ENCODE measurements at places on chromosomes 12 and 14. TPM values are rescaled to one million over a fixed set of nuclear protein-coding genes. Genes with fewer than 3 reads are reported as not detected.

- no peak for DNase-seq
Observed at GRCh38 chr12:119230807-119231206, 52.1 kb downstream of the HSPB8 start.

PZP gene
- 3.1 TPM for polyA plus RNA-seq

- DNase-seq, result no peak
Observed at GRCh38 chr12:71158361-71158882, 623 bp upstream of the TSPAN8 start.

OR6C70 gene
- not detected for polyA plus RNA-seq

- DNase-seq, result no peak
Observed at GRCh38 chr12:12818701-12819100, 5.6 kb downstream of the DDX47 start.

DNA sequence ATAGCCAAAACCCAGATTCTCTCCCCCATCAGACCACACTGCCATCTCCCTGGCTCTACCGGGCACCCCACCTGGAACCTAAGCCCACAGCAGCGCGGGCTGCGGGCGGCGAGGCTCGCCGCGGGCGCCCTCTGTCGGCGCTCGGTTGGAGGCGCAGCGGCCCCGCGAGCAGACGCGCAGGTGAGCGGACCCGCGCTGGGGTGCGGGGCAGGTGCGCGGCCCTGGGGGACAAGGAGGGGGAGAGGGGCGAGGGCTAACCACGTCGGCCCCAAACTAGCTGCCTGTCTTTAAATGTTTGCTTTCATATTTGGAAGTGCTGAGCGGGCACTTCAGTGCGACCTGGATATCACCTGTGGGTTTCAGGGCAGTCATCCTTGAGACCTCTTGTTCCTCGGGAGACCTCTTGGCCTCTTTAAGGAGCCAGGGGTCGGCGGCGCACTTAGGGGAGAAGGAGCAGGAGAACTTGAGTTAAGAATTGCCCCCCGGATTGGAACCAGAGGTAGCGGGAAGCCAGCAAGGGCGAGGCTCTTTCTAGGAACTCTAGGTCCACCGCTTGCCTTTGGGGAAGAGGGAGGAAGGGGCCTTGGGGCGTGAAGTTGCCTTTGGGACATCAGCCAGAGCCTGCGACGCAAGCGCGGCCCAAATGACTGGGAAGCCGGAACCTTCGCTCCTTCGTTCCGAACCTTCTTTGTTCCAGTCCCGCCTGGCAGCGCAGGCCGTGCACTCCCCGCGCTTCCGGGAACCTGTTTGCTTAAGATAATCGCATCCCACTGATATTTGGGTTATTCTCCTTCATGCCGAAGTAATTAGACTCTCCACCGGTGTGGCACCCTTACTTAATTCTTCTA, 78.7 kb downstream of the NEDD1 start:
- DNase-seq, result peak; percentile 83

GRCh38 chr12:70267550-70267949, 24.3 kb downstream of the CNOT2 start:
- DNase-seq, result no peak

METAP2 gene
- polyA plus RNA-seq, result 109 TPM

DNA sequence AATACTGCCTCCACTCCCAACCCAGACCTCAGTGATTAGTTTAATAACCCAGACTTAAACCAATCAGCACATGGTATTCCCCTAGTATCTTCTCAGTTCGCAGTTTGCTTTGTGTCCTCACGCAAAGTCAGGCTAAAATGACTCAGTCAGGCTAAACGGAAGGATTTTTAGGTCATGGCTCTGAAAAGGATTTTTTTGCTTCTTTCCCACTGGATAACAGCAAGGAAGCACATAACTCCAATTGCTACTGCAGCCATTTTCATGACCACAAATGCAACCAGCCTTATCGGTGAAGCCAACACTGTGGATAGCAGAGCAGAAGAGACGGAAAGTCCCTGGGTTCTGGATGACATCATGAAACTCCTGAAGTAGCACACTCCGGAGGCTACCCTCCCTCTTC, 67.7 kb downstream of the ZC3H14 start:
- no peak for DNase-seq

GRCh38 chr12:102745971-102746600, 171.0 kb downstream of the PAH start:
- DNase-seq, result no peak

DNA sequence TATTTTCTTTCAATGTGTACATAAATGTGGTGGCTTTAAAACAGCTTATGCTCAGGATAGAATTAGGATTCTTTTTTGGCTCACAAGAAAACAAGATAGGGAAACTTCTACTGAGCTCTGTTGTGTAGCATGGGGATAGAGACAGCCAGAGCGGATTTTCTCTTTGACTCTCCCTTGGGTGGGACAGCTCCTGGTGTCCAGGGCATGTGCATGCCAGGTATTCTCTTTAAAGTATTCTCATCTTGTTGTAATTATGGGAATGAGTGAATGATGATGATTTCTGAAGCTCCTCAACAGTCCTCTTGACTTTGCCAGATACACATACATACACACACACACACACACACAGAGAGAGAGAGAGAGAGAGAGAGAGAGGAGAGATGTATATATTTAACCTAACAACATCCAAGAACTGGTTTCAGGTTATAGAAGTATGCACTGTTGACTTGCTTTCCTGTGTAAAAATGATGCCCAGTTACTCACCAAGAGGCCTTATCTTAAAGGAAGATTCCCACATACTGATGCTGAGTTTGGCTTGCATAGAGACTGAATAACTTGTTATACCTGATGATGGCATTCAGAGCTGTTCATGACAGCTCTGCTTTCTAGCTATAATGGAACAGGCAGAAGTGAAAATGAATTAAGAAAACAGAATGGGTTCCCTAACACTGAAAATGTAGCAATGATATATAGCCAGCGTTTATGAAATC, 387.5 kb downstream of the EGLN3 start:
- no peak for DNase-seq

GRCh38 chr12:51323966-51324895, at the start of gene BIN2:
Gene BIN2 (minus strand): TSS chr12:51324174. CDS start chr12:51324102, 72 bp downstream.
- DNase-seq, result no peak

DNA sequence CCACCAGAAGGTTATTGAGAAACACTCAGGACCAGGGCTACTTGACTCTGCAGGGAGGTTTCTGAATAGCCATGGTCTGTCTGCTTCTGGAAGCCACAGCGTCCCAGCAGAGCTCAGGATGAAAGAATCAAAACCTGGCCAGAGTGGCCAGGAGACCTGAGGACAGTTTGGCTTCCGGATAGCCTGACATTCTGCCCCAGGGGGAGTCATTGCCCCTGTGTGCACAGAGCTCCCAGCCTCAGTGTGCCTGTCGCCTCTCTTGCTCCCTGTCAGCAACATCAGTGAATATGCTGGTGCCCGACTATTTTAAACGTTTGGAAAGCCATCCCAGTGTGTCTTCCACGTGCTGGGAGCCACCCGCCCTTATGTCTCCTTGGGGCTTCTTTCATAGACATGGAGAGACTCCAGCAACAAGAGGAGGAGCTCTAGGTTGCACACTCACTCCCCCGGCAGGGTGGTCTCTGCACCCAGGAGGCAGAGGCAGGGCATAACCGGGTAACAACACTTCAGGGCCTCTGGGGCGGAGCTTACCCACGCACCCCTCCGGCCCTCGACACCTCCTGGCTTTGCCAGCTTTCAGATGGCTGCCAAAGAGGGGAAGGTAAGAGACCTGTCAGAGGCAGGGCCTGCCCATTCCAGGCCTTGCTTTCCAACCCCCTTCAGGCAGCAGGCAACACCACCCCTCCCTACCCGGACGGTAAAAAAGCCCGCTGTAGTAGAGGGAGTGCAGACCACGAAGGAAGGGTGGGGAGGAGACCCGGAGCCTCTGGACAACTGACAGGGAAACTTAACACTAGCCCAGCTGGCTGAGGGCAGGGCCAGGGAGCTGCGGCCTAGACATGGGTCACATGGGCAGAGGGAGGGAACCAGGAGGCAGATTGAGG, 19.0 kb upstream of the SLC6A12 start:
- DNase-seq, result no peak

DNA sequence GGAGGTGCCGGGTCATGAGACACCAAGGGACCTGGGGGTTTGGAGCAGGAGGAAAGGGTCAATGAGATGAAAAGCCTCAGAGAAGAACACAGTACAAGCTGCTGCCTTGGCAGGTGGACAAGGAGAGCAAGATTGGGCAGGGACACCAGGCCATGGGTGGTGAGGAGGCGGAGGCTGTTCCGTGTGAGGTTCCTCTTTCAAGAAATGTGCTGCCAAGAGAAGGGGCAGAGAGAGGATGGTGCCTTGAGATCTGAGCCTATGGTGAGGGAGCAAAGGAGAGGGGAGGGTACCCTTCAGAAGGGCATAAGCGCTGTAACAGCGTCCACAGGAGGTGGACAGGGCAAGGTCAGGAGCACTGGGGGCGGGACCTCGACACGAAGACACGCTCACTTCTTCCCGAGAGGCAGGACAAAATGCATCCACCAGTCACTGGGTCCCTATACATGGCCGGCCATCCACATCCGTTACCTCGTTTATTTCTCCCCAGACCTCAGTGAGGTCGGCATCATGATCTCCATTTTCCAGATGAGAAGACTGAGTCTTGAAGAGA, 100.2 kb downstream of the B4GALNT3 start:
- DNase-seq, result no peak

DNA sequence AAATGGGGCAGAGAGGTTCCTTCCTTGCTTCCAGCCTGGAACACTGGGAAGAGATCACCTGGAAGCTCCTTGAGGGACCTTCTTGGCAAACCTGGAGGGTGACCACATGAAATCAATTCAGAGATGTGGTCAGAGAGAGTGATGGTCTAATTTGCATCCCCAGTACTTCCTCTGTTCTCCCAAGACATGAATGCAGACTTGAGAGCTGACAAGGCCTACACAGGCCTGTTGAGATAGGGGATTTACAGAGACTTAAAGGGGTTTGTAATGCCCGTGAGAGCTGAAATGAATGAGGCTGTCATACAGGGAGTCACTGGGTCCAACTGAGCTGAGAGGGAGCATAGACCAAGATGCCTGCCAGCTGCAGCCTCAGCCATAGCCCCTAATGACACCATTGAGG, 45.1 kb downstream of the TMX1 start:
- DNase-seq, result no peak

DNA sequence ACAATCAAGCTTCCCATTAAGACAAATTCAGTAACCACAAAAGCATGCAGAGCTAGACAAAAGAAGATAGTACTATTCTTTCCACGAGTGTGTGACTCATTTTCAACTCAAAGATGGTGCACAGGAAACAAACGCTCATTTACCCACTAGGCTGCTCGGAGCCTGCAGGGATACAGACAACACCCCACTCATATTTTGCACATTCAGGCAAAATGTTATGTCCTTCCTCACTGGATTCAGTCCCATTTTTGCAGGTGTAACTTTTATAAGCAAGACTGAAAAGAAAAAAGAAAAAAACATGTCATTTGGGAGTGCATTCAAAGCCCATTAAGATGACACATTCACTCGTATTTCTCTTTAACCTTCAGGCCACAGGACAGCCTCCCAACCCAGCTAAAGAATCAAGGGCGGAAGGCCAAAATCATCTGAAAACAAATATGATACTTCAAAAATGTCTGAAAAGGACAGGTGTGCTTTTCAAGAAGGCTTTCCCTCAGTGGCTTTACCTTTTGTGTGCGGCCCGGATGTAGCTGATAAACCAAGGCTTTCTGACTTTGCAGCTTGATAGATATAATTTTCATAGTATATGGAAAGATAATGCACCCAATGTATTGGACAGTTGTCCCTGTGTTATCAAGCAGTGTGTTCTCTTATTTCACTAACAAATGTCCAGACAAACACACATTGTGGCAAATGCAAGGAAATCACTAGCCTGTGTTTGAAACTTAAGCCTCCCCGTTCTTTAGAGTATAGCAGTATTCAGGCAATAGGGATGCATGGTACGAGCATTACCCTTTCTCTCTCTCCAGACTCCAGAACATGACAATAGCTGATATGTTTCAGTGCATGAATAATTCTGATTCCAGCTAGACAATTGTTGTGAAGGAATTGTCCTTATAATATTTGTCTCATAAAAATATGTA, 147.8 kb upstream of the KRR1 start:
- DNase-seq, result no peak
